Activated T-cell treated with anti-CD3 and anti-CD28 coated beads, Interleukin-2, amount 50 U/mL, for 72 hours (primary cell): ENCODE measurements at places on chromosomes 3 and 15. TPM values are rescaled to one million over a fixed set of nuclear protein-coding genes. Genes with fewer than 3 reads are reported as not detected.

DNA sequence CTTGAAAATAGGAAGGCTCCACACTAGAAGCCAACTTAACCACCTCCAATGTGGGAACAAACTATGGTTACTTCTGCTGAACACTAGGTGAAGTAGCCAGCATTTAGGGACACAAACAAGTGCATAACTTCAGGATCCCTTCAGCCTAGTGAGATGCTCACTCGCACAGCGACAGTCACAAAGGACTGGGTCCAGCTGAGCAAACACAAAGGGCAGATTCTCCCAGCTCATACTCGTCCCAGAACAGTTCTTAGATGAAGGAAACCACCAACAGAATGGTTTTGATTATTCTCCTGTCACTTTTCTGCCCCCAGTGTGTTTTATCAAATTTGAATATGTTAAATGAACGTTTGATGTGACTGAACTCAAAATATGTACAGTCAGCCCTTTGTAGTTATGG is 201.6 kb downstream of the KCNAB1 start:
- no peak for DNase-seq

- DNase-seq: no peak
Observed at GRCh38 chr15:71116942-71117341, 1.7 kb downstream of the THSD4 start.

DNA sequence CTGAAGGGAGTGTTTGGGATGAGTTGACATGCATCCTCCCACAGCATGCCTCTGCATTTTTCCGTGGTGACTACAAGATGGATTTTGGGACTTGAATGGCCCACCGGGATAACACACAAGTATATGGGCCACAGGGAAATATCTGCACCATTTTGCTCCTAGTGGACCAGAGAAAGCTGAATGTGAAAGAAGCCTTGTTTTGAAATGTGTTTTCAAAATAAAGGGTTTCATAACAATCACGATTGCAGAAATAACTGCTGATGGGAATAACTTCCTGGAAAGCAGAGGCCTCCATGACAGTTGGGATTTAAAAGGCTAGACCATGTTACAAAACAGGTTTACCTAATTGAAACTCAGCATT is 77.5 kb upstream of the PRR23C start:
- no peak for DNase-seq

Gene SCG5
- total RNA-seq: 4.7 TPM
